Thyroid gland (tissue), 4 donors: ENCODE measurements at places on chromosomes 1 and 21. TPM values are rescaled to one million over a fixed set of nuclear protein-coding genes. Genes with fewer than 3 reads are reported as not detected.

The DNAJC6 gene
- 4.9 TPM for total RNA-seq

The CD2 gene
- 9.7 TPM for total RNA-seq

The LENEP gene
- not detected for total RNA-seq

The RSPH1 gene
- total RNA-seq: 2.7 TPM

The SH2D5 gene
- 0.11 TPM for total RNA-seq

The CDC7 gene
- total RNA-seq: 2.3 TPM

The CRYBG2 gene
- not detected for total RNA-seq

The PLEKHN1 gene
- total RNA-seq: 0.25 TPM

The HSPA6 gene
- 1.4 TPM for total RNA-seq

The ELOVL1 gene
- 70.5 TPM for total RNA-seq

The MTARC1 gene
- total RNA-seq: 46.2 TPM

The SLAMF1 gene
- total RNA-seq: 2.5 TPM

The ANGPTL1 gene
- 48.4 TPM for total RNA-seq

The MIXL1 gene
- not detected for total RNA-seq
